NCI-H1417 (cell line): ENCODE measurements at places on chromosomes 7 and 10.

- peak; percentile 22 for DNase-seq
Measured at GRCh38 chr10:7417103-7417623, 6.3 kb upstream of the SFMBT2 start.

- DNase-seq, result no peak
Measured at GRCh38 chr7:30545791-30546555, 41.3 kb upstream of the GGCT start.

GRCh38 chr7:134947831-134948230 lies 38.5 kb upstream of the AGBL3 start:
- DNase-seq, result no peak

- DNase-seq, result no peak
Measured at GRCh38 chr10:106301146-106301545, 863.4 kb downstream of the SORCS1 start.

GRCh38 chr7:1848013-1848640 lies 178.1 kb downstream of the ELFN1 start:
- DNase-seq, result no peak

DNA sequence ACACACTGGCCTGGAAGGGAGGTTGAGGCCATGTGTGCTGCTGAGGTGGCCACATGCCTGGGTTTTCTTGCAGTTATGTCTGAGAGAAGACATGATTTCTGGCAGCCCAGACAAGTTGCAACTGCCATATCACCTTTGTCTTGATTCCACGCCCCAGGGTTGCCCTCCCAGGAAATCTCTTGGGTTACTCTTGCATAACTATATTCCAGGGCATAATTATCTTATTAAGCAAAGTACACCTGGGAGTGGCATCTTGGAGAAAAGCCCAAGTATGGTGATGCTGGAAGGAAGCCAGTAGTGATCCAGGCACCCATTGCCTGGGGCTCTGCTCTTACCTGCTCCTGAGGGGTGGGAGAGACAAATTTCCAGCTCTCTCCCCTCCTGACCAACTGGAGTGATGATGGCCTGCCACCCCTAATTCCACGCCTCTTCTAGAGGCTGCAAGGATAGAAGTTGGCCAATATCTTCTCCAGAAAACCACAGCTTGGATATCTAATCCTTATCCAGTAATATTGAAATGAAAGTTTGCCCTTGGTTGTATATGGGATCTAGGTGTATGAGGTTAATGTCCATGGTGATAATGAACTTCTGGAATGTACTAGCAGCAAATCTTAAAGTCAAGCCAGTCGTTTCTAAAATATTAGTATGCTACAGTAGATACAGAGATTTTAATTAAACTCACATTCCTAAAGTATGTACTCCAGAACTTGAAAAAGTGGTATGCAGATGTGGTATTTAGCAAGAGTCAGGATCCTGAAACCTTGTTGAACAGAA lies 5.0 kb downstream of the AKR1B10 start:
- no peak for DNase-seq

- no peak for DNase-seq
Measured at GRCh38 chr7:51309361-51310130, 7.1 kb downstream of the COBL start.
